ENCODE measurements at places on chromosomes 16 and 17. TPM values are rescaled to one million over a fixed set of nuclear protein-coding genes. Genes with fewer than 3 reads are reported as not detected.

DNA sequence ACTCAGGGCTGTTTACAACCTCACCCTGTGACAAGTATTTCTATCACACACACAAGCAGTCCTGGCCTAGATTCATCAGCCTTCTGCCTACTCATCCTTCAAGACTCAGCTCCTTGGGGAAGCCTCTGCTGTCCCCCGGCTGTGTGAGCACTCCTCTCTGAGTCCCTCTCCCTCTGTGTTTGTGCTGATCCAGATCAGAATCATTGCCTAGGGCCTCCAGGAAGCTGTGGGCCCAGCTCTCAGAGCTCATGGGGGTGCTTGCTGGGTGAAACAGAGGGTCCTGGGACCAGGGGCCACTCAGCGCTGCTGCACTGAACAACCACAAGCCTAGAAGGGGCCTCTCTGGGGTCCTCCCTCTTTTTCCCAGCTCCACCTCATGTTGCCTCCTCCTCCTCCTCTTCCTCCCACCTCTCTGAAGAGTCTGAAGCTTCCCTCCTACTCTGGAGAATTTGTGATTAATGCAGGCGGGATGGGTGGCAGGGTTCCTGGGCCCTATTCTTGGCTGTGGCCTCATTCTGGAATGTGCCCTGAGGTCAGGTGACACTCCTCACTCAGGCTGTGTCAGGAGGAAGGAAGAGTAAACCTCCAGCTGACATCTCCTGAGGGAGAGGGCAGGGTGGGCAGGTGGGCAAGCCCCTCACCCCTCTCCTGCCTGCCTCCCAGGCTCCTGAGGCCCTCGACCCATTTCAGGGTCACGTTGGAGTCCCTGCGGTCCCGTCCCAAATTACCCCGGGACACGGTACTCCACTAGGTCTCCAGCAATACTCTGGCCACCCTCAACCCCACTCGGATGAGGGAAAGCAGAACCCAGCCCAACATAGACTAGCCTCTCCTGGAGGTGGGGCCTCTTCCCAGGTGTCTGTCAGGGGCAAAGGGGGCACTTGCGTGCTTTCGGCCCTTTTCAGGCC lies 10.1 kb downstream of the WFIKKN2 start:
- DNase-seq: no peak
- no peak overlapping the region for H3K4me3 ChIP-seq
- no peaks in the 10 kb centered on the region for H3K27me3 ChIP-seq

GDPD1 gene
- 4.9 TPM for total RNA-seq

- H3K4me1 ChIP-seq: no peaks in the 10 kb centered on the region
- no peak overlapping the region for H3K27ac ChIP-seq
- no peaks in the 10 kb centered on the region for H3K36me3 ChIP-seq
- peaks cover 4% of the 10 kb centered on the region for H3K27me3 ChIP-seq
Observed at GRCh38 chr17:19243838-19244237, 6.7 kb downstream of the EPN2 start.

GRCh38 chr17:27424516-27424915 lies 31.7 kb upstream of the KSR1 start:
- H3K4me3 ChIP-seq: no peak overlapping the region
- no peaks in the 10 kb centered on the region for H3K36me3 ChIP-seq
- peaks cover 8% of the 10 kb centered on the region for H3K27me3 ChIP-seq
- H3K27ac ChIP-seq: no peak overlapping the region

DNA sequence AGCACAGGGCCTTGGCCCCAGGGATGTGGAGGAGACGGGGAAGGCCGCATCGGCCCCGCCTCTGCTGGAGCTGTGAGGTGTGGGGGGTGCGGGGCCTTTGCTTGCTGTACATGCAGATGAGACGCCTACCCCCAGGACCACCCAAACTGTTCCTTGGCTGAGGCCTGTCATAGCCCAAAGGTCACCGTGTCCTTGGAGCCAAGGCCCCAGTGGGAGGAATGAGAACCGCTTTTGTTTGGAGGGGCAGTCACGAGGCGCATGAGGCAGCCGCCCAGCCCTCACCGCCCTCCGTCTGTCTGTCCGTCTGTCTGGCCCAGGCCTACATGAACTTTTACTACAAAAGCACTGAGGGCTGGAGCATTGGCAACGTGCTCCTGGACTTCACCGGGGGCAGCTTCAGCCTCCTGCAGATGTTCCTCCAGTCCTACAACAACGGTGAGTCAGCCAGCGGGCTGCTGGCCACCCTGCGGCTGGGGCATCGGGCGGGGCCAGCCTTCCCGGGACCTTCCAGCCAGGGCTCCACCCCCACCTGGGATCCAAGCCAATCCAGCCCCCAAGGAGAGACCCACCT lies 8.8 kb downstream of the TAX1BP3 start:
- H3K36me3 ChIP-seq: peaks cover 7% of the 10 kb centered on the region
- H3K27ac ChIP-seq: no peak overlapping the region
- no peaks in the 10 kb centered on the region for H3K27me3 ChIP-seq
- H3K4me3 ChIP-seq: no peak overlapping the region
- H3K4me1 ChIP-seq: no peaks in the 10 kb centered on the region

TUBB3 gene
- total RNA-seq: 0.93 TPM

DNA sequence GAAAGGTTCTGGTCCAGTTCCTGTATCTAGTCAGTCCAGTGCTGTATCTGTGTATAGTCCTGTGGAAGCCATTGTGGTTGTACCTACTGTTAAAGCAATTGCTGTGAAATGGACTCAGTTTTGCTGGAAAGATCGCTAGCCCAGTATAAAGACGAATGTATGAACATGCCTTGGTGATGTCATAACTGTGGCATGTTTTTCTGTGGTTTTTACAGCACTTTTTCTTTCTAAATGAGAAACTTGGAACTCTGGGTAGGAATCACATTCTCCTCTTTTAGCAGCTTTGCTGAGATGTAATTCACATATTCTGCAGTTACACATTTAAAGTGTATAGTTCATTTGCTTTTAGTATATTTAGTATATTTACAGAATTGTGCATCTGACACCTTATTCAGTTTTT lies 58.1 kb downstream of the MAP2K4 start:
- no peaks in the 10 kb centered on the region for H3K27me3 ChIP-seq
- H3K4me3 ChIP-seq: no peak overlapping the region
- no peak for DNase-seq
- H3K27ac ChIP-seq: no peak overlapping the region

CMTM2 gene
- total RNA-seq: not detected

GRCh38 chr16:49338611-49339265 lies 34.9 kb upstream of the C16orf78 start:
- no peak overlapping the region for H3K4me3 ChIP-seq
- H3K36me3 ChIP-seq: no peaks in the 10 kb centered on the region
- peaks cover 18% of the 10 kb centered on the region for H3K27me3 ChIP-seq
- no peak overlapping the region for H3K27ac ChIP-seq

GRCh38 chr17:55570391-55570790 lies 59.1 kb upstream of the SMIM36 start:
- H3K36me3 ChIP-seq: no peaks in the 10 kb centered on the region
- no peaks in the 10 kb centered on the region for H3K4me1 ChIP-seq
- no peak for DNase-seq
- no peak overlapping the region for H3K27ac ChIP-seq
- no peaks in the 10 kb centered on the region for H3K27me3 ChIP-seq
- H3K4me3 ChIP-seq: no peak overlapping the region

CLDN9 gene
- not detected for total RNA-seq

Measured in T-cell (primary cell).